ENCODE measurements at places on chromosomes 2 and 18.

DNA sequence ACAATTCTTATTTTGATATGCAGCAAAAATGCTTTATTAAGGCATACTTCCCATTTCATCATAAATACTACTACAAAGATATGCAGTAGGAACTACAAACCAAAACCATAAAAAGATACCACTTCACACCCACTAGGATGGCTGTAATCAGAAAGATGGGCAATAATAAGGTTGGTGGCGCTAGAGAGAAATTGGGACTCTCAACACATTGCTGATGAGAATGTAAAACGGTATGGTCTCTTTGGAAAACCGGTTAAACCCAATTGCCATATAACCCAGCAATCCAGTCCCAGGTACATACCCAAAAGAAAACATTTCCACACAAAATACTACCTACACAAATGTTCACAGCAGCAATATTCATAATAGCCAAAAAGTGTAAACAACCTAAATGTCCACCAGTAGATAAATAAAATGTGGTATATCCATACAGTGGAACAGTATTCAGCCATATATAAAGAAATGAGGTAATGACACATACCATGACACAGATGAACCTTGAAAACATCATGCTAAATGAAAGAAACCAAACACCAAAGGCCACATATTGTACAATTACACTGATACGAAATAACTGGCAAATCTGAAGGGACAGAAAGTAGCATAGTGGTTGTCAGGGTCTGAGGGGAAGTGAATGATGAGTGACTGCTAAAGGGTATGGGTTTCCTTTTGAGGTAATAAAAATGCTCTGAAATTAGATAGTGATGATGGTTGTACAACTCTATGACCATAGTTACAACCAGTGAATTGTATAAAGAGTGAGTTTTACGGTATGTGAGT is 12.7 kb downstream of the SP3 start:
- no peak for DNase-seq

- no peak for DNase-seq
These were observed 146.0 kb upstream of the PGAP1 start for GRCh38 chr2:197072533-197072932.

GRCh38 chr18:22005191-22005841 is 164.1 kb upstream of the GATA6 start:
- no peak for DNase-seq

DNA sequence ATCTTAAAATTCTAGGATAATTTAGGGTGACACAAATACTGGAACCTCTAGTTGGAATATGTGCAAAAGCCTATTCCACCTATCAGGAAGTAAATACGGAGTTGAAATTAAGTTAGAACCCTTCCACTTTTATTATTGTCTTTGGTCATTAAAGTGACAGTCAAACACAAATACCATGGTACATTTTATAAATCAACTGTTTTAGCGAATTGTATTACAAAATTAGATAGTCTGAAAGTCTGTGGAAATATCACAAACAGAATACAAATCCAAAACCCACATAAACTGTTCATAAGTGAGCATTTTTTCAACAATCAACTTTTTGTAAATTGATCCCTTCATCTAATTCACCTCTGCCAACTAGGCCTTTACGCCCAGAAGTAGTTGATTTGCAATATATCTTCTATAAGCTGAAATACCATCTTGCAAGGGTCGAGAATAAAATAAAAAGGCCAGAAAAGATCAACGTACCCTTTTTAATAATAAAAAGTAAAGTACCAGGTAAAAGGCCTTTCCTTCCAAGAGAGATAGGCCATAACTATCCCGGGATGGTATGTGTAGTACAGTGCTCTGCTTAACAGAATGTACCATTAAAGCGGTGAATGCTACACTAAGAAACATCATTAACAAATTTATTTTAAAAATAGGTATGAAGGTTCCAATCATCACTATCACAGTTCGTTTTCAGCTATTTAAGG is 1.3 kb downstream of the USP34 start:
- peak; percentile 15 for DNase-seq

DNA sequence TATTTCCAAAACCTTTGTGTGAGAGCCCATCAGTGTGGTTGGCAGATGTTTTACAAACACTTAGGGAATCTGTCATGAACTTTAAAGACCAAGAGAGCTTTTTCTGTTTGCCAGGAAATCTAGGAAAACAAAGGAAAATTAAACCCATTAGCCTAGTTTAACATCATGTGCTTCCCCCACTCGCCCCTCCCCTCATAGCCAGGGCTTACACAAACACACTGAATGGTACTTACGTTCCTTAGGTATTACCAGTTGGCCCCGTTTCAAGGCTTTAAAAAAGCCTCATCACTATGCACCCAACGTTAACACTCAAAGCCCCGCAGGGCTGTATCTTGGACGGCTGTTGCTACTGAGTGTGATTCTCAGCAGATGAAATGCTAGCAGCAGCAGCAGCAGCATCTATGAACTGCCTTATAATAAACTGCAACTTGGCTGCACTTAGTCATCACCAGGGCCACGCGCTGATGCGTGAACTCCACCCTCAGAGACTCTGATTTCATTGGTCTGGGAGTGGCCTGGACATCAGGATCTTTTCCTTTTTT is 20.1 kb upstream of the TTC39C start:
- DNase-seq, result peak; percentile 95

- no peak for DNase-seq
These were observed 47.6 kb upstream of the FAHD2A start for GRCh38 chr2:95354925-95355324.

- no peak for DNase-seq
These were observed 34.1 kb downstream of the ANKMY1 start for GRCh38 chr2:240523451-240524281.

DNA sequence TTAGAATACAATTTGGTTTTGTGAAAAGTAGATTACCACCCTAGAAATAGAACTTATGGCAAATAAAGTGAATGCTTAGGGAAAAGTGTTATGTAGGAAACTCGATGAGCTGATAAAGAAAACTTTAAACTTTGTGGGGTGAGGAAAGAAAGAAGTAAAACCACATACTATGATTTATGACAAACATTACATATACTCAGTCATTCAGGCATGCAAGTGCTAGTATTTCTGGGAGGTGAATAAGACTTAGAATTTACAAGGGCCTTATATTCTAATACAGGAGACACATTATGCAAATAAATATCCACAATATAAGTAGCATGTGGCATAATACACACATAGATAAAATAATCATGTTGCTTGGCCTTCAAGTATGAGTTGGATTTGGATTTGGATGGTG is 618.1 kb downstream of the XIRP2 start:
- no peak for DNase-seq

- peak; percentile 95 for DNase-seq
These were observed 337.8 kb downstream of the CDH2 start for GRCh38 chr18:27839141-27839540.

- DNase-seq, result no peak
These were observed 557.9 kb downstream of the TNS1 start for GRCh38 chr2:217444932-217445331.
